ENCODE measurements at places on chromosomes 5 and 9. TPM values are rescaled to one million over a fixed set of nuclear protein-coding genes. Genes with fewer than 3 reads are reported as not detected.

The EQTN gene
- total RNA-seq = not detected

The TLX3 gene
- total RNA-seq = not detected

The PLAC8L1 gene
- total RNA-seq = not detected

The ANKRD18B gene
- total RNA-seq = 3.4 TPM

The ECSCR gene
- total RNA-seq = 6.7 TPM

The CCDC183 gene
- total RNA-seq = 9.5 TPM

The TSLP gene
- 1.0 TPM for total RNA-seq
